WERI-Rb-1 (cell line): ENCODE measurements at places on chromosomes 2 and 18.

- no peak for DNase-seq
These were observed 462.7 kb downstream of the METTL4 start for GRCh38 chr18:2108591-2108990.

DNA sequence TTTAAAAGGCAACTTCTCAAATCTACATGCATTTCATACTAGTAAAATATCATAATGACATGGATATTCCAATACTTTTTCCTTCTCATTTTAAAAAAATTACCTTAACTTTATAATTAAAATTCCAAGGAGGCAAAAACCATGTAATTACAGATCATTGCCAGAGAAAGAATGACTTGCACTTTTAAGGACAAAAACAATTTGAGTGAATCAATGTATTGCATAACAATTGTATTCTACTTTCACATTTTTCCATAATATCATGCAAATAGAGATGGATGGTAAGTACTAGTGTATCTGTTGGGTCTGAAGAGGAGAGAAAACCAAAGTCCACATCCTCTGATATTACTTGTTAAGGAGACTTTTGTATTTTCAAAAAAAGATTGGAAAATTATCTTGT lies 89.5 kb upstream of the NCK2 start:
- DNase-seq: no peak

DNA sequence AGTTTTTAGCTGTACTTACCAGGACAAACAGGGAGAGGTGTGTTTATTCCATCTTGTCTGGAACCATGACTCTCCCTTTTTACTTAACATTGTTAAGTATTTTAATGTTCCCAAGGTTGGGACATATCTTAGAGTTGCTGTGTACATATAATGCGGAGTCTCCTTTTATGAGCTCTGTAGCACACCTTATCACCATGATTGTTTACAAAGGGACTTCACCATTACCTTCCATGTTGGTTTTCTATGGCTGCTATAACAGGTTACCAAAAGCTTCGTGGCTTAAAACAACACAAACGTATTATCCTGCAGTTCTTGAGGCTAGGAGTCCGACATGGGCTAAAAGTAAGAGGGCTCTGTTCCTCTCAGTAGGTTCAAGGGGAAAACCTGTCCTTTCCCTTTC lies 164.3 kb downstream of the GALNT1 start:
- no peak for DNase-seq

- no peak for DNase-seq
These were observed 660.9 kb upstream of the LINC00305 start for GRCh38 chr18:64809801-64810200.

GRCh38 chr2:240995041-240996021 lies 3.1 kb upstream of the SNED1 start:
- no peak for DNase-seq

GRCh38 chr2:11498543-11499034 lies 32.6 kb upstream of the E2F6 start:
- DNase-seq: no peak

DNA sequence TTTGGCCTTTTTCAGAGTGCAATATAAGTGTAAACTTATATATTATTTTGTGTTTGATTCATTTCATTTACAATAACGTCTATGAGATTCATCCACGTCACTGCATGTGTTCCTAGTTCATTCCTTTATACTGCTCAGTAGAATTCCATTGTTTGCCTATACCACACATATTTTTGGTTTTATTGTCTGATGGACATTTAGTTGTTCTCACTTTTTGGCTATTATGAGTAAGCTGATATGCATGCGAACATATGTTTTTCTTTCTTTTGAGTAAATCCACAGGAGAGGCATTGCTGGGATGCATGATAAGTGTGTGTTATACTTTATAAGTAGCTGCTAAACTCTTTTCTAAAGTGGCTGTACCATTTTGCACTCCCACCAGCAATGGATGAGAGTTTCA lies 314.8 kb upstream of the HS6ST1 start:
- no peak for DNase-seq

DNA sequence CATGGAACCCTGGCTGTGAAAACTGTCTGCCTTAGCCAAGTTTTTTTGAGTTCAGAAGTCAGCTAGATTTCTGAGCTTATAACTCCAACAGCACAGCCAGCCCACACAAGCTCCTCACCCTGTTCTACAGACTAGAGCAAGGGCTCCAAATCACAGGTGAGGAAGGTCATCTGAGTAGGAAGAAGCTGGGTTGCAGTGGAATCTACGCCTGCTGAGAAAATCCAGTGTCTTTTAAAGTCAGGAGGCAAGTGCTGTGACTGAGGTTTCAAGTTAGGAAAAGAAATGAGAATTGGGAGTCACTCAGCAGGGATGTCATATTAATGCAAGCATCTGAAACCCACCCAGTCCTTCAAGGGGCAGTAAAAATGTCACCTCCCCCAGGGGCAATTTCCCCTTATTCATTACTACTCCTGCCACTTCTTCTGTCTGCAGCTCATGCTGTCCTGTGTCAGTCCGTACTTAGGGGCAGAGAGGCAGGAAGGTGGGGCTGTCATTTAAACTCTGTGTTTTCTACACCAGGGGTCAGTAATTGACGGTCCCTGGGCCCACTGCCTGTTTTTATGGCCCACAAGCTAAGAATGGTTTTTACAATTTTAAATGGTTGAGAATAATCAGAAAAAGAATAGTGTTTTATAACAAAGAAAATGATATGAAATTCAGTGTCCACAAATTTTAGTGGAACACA lies 551.1 kb downstream of the BCL11A start:
- DNase-seq: no peak

DNA sequence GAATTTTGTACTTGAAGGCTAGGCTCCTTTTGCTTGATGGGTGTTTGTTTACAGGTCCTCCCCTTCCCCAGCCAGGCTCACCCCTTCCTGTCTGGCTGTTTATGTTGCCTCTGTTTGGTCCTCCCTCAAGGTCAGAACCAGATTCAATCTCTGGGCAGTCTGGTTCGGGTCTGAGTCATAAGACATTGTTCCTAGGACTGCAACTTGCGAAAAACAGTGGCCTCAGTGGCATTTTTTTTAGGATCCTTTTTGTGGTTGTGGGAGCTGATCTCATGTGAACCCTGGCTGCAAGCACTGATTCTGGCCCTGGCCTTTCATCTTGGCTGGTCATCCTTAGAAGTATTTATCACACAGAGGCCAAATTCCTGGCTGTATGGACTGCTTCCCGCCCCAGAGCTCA lies 370.4 kb downstream of the CLIP4 start:
- DNase-seq: no peak

- DNase-seq: no peak
These were observed 21.3 kb downstream of the PLEK start for GRCh38 chr2:68386365-68386764.

GRCh38 chr2:113894156-113894743 lies 4.4 kb downstream of the ACTR3 start:
- peak; percentile 41 for DNase-seq

DNA sequence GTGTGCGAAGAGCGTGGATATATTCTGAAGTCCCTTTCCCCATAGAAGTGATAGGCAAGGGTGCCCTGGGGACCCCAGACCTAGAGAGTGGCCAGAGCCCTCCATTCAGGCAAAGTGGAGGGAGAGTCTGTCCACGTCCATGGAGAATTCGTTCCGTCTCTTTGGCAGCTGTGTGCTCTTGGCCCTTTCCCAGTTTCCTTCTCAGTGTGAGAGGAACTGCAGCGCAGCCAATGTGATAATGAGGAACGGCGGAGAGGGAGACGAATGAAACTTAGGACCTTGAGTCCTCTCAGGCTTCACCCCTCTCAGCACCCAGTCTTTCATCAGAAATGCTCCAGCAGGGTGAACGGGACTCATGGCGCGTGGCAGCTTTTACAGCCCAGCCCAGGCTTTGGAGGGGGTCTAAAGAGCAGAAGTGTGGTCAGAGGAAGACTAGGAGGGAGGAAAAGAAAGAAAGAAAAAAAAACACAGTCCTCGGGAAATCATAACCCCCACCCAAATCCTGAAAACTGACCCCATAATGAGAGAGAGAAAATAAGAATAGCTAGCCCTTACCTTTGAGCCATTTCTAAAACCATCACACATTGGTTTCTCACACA lies 95.0 kb upstream of the RIOK3 start:
- no peak for DNase-seq

DNA sequence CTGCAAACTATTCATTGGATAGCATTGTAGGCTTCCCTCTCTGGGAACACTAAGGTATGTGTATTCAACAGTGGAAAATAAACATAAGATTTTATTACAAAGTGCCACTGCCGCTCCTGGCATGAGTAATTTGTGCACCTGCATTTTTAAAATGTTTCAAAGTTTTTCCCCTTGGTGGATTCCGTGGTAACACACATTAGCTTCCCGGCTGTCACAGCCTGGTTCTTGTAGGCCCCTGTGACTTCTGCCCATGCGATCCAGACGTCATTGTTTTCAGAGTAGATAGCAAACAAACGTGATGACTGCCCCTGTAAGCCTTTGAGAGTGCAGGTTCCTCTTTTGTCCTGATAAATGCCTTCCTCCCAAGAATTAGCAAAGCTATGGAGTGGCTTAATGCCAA lies 421.0 kb downstream of the ZNF521 start:
- no peak for DNase-seq
